CD4-positive, alpha-beta T cell (primary cell): ENCODE measurements at places on chromosomes 6 and 20.

DNA sequence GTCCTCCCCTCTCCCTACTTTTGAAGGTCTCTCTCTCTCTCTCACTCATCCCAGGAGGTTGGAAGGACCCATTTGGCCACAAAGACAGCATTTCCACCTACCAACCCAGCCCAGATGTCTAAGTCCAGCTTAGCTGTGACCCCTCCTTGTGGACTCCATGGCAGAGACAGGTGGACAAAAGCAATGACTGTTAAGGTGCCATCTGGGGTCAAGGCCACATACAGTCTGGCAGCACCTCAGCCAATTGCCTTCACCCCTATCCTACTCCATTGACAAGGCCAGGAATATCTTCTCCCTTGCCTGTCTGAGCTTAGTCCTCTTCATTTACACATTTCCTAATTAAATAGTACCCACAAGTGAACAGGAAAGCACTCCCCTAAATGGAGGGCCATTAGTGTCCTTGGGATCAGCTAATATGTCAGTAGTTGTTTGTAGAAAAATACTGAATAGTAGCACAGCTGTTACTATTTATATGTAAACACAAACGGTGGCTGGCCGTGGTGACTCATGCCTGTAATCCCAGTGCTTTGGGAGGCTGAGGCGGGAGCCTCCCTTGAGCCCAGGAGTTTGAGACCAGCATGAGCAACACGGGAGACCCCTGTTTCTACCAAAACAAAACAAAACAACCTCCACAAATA is 28.8 kb downstream of the GCM1 start:
- DNase-seq, result no peak
- no peak overlapping the region for H3K27ac ChIP-seq
- H3K4me1 ChIP-seq, result no peaks in the 10 kb centered on the region
- H3K36me3 ChIP-seq, result no peaks in the 10 kb centered on the region

GRCh38 chr6:32894085-32895005 is 40.4 kb downstream of the PSMB9 start:
- peak overlapping the region; percentile 85 for H3K27ac ChIP-seq
- no peaks in the 10 kb centered on the region for H3K36me3 ChIP-seq
- DNase-seq, result peak; percentile 94
- peak overlapping the region; percentile 89 for H3K4me3 ChIP-seq
- H3K4me1 ChIP-seq, result peaks cover 22% of the 10 kb centered on the region

GRCh38 chr6:5752391-5752680 is 254.4 kb downstream of the NRN1 start:
- H3K4me1 ChIP-seq, result no peaks in the 10 kb centered on the region
- no peak overlapping the region for H3K4me3 ChIP-seq
- H3K27me3 ChIP-seq, result no peaks in the 10 kb centered on the region

DNA sequence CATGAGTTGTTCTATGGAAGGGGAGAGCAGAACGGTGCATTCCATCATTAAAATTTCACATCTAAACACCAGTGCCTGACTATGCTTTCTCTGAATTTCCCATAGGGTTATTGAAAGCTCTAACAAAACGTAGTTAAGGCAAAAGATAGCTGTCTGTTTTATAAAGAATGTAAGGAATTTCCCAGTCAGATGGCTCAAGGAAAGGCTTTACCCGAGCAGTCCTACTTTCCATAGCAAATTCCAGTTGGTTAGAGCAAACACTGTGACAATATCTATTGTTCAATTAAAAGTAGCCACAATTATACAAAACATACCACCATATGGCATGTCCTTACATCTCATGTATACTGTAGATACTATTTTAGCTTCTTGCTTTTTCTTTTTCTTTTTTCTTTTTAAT is 1059.5 kb upstream of the FLRT3 start:
- no peaks in the 10 kb centered on the region for H3K36me3 ChIP-seq
- no peaks in the 10 kb centered on the region for H3K4me1 ChIP-seq
- no peak overlapping the region for H3K27ac ChIP-seq
- no peaks in the 10 kb centered on the region for H3K27me3 ChIP-seq
- H3K4me3 ChIP-seq, result no peak overlapping the region
- no peak for DNase-seq

GRCh38 chr6:149317644-149318571 is at the start of gene TAB2:
Gene TAB2, plus strand, starts transcription at chr6:149317712. Its CDS starts 52,286 bp downstream, at chr6:149369998.
- H3K4me3 ChIP-seq, result peak within 1 kb of the TSS; percentile 73
- H3K27me3 ChIP-seq, result no peaks in the 10 kb centered on the region
- DNase-seq, result peak; percentile 58
- H3K27ac ChIP-seq, result peak within 1 kb of the TSS; percentile 77
- H3K4me1 ChIP-seq, result peaks cover 10% of the 10 kb centered on the region
- H3K36me3 ChIP-seq, result no peaks in the 10 kb centered on the region

- H3K36me3 ChIP-seq, result no peaks in the 10 kb centered on the region
- no peaks in the 10 kb centered on the region for H3K27me3 ChIP-seq
- no peak for DNase-seq
- no peaks in the 10 kb centered on the region for H3K4me1 ChIP-seq
- no peak overlapping the region for H3K4me3 ChIP-seq
Measured at GRCh38 chr6:133169901-133170300, 71.3 kb upstream of the EYA4 start.

DNA sequence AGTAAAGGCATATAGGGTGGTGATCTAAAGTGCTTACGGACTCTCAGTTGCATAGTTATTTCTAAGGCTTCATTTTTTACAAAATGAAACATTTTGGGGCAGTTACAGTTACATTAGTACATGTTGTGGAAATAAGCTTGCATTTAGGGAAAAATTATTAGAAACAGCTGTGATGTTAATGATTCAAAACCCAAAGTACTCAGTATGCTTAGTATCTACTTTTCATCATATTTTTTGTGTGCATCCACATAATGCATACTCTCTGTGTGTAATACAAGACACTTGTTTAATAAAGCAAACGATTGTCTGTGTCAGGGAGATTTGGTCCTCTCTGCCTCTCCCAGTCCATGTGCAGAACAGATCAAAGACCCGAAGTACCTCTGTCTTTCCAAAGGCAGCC is 11.4 kb upstream of the TBX18 start:
- peaks cover 81% of the 10 kb centered on the region for H3K27me3 ChIP-seq
- H3K4me3 ChIP-seq, result no peak overlapping the region
- no peak overlapping the region for H3K27ac ChIP-seq
- DNase-seq, result no peak
- H3K36me3 ChIP-seq, result no peaks in the 10 kb centered on the region
- no peaks in the 10 kb centered on the region for H3K4me1 ChIP-seq

- H3K27ac ChIP-seq, result no peak overlapping the region
- no peaks in the 10 kb centered on the region for H3K36me3 ChIP-seq
- no peaks in the 10 kb centered on the region for H3K27me3 ChIP-seq
- DNase-seq, result no peak
- H3K4me3 ChIP-seq, result no peak overlapping the region
Measured at GRCh38 chr6:115680621-115681020, 380.1 kb downstream of the FRK start.

- H3K4me3 ChIP-seq, result no peak overlapping the region
- H3K36me3 ChIP-seq, result no peaks in the 10 kb centered on the region
- peaks cover 31% of the 10 kb centered on the region for H3K4me1 ChIP-seq
- no peaks in the 10 kb centered on the region for H3K27me3 ChIP-seq
- H3K27ac ChIP-seq, result no peak overlapping the region
Measured at GRCh38 chr6:149170564-149171452, 146.7 kb upstream of the TAB2 start.

GRCh38 chr6:156780962-156781853 is 4.0 kb downstream of the ARID1B start:
- H3K4me3 ChIP-seq, result peak overlapping the region; percentile 89
- peaks cover 16% of the 10 kb centered on the region for H3K4me1 ChIP-seq

- no peaks in the 10 kb centered on the region for H3K36me3 ChIP-seq
- no peaks in the 10 kb centered on the region for H3K27me3 ChIP-seq
- no peak overlapping the region for H3K27ac ChIP-seq
- DNase-seq, result no peak
- no peaks in the 10 kb centered on the region for H3K4me1 ChIP-seq
- no peak overlapping the region for H3K4me3 ChIP-seq
Measured at GRCh38 chr6:143018955-143019354, 41.7 kb upstream of the AIG1 start.
